Effector memory CD8-positive, alpha-beta T cell (primary cell): ENCODE measurements at places on chromosomes 5 and 9.

DNA sequence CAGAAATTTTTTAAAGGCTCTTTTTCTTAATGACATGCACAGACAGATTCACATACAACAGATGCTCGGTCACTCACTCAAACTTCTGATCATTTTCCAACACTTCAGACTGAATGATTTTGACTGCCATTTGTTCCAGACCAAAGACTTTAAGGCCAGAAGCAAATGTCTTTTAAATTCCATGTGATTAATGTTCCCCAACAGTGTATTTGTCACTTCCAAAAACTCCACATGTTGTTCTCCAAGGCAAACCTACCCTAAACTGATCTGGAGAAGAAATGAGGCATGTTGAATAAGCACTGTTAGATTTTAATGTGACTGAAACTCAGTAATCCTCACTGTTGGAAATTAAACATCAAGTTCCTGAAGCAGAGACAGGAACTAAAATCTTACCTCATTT, 366.7 kb downstream of the GABRG2 start:
- H3K4me1 ChIP-seq = no peaks in the 10 kb centered on the region
- no peaks in the 10 kb centered on the region for H3K27me3 ChIP-seq
- no peak overlapping the region for H3K4me3 ChIP-seq
- H3K27ac ChIP-seq = no peak overlapping the region

DNA sequence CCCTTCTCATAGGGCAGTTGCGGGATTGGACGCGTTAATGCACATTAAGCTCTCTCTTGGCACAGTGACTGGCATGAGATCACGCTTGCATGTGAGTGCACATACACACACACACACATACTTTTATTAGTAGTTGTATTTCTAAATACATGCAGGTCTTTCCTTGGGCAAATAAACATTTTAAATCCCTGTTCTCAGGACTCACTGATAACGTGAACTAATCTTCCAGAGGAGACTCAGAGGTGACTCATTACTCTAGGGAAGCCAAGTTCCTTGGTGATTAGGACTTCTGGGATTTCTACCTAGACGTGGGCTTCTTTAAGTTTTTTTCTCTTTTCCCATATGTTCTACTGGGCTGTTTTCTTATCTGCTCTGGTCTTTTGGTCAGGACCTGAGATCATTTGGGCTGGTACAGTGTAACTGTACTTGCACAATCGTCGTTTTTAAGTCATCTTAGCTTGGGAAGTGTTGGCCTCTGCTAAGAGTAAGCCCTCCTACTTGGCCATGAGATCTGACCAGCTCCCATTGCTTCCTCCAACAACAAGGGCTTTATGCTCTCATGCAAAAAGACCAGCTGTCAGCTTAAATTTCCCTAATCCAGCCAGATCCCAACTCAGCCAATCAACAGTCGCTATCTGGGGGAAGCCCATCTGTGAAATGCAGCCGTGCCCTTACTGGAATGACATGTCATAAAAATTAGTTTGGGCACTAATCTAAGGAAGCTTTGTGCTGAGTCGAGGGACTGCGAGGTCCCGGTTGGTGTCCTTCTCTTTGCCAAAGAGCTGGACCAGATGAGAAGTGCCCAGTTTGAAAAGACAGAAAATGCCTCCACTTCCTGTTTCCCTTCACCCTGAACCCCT, 176.4 kb upstream of the ANKRD55 start:
- no peak for DNase-seq
- H3K4me3 ChIP-seq = no peak overlapping the region
- H3K36me3 ChIP-seq = no peaks in the 10 kb centered on the region
- H3K27me3 ChIP-seq = peaks cover 15% of the 10 kb centered on the region
- no peaks in the 10 kb centered on the region for H3K4me1 ChIP-seq
- no peak overlapping the region for H3K27ac ChIP-seq

DNA sequence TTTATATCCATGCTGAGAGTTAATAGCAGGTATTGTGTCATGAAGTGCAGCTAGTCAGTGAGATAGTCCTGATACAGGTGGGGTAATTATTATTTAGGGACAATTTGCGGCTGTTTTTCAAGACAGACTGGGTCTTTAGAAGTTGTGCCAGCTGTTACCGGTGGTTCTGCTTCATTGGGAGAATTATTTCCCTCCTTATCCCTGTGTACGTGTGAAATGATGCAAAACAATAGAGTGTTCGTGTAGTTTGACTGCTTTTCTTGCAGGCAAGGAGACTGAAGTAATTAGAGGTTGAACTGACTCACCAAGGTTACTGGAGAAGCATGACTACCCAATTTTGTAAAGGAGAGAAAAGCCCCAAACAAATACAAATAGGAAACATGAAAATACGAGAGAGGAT, 101.7 kb downstream of the ARRDC3 start:
- no peak for DNase-seq
- peak overlapping the region; percentile 89 for H3K4me3 ChIP-seq
- H3K27me3 ChIP-seq = no peaks in the 10 kb centered on the region
- H3K36me3 ChIP-seq = peaks cover 17% of the 10 kb centered on the region
- peaks cover 14% of the 10 kb centered on the region for H3K4me1 ChIP-seq

DNA sequence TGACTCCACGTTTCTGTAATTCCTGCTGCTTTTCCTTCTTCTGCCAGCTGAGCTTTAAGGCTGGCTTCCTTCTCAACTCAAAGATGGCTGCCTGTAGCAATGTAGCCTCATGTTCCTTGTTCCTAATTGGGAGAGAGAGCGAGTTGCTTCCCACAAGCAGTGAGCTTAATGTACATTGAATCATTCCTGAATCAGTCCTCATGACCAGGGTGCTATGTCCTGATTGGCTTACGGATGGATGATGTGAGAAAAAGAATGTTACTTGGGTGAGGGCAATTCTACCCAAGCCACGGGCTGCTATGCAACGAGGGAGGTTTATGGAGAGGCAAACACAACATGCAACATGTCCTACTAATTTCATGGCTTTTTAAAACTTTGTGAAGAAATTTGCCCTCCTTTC, 356.2 kb downstream of the RASEF start:
- no peaks in the 10 kb centered on the region for H3K27me3 ChIP-seq
- H3K4me1 ChIP-seq = no peaks in the 10 kb centered on the region
- no peak overlapping the region for H3K27ac ChIP-seq
- no peaks in the 10 kb centered on the region for H3K36me3 ChIP-seq
- no peak for DNase-seq

DNA sequence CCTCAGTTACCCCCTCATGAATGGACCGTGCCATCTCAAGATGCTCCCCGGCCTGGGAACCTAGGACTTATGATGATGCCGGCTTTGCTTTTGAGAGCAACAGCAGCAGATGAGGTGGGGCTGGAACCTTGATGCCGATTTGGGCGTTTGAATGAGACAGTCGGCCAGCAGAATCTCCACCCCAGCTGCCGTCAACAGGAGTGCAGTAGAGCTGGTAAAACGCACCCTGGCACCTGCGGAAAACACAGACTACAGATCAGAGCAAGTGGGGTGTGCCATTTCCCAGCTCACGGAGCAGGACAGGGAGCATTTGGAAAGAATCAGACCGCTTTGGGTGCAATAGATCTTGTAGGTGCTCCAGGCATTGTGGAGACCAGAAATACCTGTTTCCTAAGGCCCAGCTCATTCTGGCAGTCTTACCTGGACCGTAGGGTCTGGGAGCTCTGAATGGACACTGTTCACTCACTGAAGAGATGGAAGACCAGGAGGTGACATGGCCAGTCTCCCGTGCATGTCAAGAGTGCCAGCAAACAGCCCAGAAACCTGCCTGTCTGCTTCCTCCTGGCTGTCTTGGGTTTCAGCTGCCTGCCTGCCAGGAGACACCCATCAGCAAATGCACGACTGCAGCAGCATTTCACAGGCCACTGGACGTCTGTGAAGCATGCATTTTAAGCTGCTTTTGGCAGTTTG, 317.7 kb upstream of the IRX4 start:
- no peak overlapping the region for H3K4me3 ChIP-seq
- peaks cover 26% of the 10 kb centered on the region for H3K27me3 ChIP-seq
- no peaks in the 10 kb centered on the region for H3K4me1 ChIP-seq
- H3K36me3 ChIP-seq = no peaks in the 10 kb centered on the region
- DNase-seq = no peak
- H3K27ac ChIP-seq = no peak overlapping the region

- H3K36me3 ChIP-seq = no peaks in the 10 kb centered on the region
- DNase-seq = no peak
- no peak overlapping the region for H3K4me3 ChIP-seq
- H3K27ac ChIP-seq = no peak overlapping the region
- no peaks in the 10 kb centered on the region for H3K4me1 ChIP-seq
These were observed 18.2 kb downstream of the C9orf153 start for GRCh38 chr9:86241216-86241615.

- DNase-seq = peak; percentile 66
- peaks cover 26% of the 10 kb centered on the region for H3K36me3 ChIP-seq
- peak overlapping the region; percentile 98 for H3K4me3 ChIP-seq
- H3K27me3 ChIP-seq = no peaks in the 10 kb centered on the region
- peak overlapping the region; percentile 96 for H3K27ac ChIP-seq
- H3K4me1 ChIP-seq = peaks cover 56% of the 10 kb centered on the region
These were observed 560 bp downstream of the DOCK2 start for GRCh38 chr5:169637549-169638121.

DNA sequence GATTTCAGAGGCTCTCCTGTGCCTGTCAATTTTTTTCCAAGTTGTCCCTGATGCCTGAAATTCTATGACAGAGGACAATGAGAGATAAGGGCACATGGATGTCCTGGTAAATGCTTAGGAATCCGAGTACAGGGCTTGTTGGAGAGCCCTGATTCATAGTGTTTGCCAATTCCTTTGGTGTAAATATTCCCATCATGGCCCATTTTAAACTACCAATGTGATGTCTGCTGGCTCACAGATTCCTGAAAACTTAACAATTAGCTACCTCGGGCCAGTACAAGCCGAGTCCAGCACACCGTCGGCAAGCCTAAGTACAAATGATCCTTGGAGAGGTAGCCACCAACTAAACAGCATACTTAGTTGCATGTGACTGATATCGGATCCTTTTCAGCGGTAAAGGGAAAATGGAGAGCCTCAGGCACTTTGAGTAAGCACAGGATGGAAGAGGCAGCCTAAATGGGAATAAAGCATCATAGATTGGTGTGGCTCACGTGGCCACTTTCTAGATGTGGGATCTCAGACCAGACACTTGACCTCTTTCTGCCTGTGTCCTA, 3.6 kb downstream of the ITK start:
- H3K4me3 ChIP-seq = peak overlapping the region; percentile 98
- H3K27ac ChIP-seq = peak overlapping the region; percentile 85
- DNase-seq = no peak
- peaks cover 54% of the 10 kb centered on the region for H3K4me1 ChIP-seq
- H3K36me3 ChIP-seq = peaks cover 65% of the 10 kb centered on the region

- H3K27ac ChIP-seq = no peak overlapping the region
- H3K4me1 ChIP-seq = no peaks in the 10 kb centered on the region
- H3K36me3 ChIP-seq = no peaks in the 10 kb centered on the region
- H3K4me3 ChIP-seq = no peak overlapping the region
- DNase-seq = no peak
These were observed 51.6 kb downstream of the ENTREP1 start for GRCh38 chr9:69376651-69377050.

GRCh38 chr5:8814105-8814504, 731.8 kb downstream of the SEMA5A start:
- H3K4me1 ChIP-seq = no peaks in the 10 kb centered on the region
- no peaks in the 10 kb centered on the region for H3K27me3 ChIP-seq
- H3K27ac ChIP-seq = no peak overlapping the region
- DNase-seq = no peak

DNA sequence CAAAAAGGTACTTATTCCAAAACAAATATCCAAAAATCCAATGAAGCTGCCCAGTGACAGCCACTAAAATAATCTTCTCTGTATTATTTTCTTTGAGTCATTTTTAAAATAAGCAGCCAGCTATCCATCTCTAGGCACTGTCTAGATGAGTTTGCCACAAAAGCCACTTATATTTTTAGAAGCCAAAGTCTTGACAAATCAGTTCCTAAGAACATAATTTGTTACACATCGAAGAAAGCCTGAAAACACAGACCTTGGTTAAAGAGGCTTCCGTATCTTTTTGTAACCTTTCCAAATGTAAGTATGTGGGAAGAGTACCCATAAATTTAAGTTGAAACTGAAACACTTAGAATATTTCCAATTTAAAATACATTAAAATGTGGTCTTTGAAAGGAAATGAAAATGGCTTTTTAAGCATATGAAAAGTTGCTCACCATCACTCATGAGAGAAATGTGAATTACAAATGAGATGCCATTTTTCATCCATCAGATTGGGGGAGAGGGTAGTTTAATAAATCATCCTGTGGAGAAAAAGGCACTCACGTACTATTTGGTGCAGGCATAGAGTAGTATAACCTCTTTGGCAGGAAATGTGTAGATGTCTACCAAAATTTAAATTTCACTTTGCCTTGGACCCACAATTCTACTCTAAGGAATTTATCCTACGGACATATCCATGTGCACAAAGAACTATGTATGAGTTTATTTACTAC, 180.4 kb downstream of the MLLT3 start:
- H3K36me3 ChIP-seq = peaks cover 2% of the 10 kb centered on the region
- H3K27ac ChIP-seq = no peak overlapping the region
- no peak overlapping the region for H3K4me3 ChIP-seq
- DNase-seq = no peak

- H3K4me3 ChIP-seq = no peak overlapping the region
- DNase-seq = no peak
- H3K27ac ChIP-seq = no peak overlapping the region
- H3K27me3 ChIP-seq = no peaks in the 10 kb centered on the region
- peaks cover 3% of the 10 kb centered on the region for H3K4me1 ChIP-seq
These were observed 21.9 kb upstream of the DUSP1 start for GRCh38 chr5:172792701-172793570.

DNA sequence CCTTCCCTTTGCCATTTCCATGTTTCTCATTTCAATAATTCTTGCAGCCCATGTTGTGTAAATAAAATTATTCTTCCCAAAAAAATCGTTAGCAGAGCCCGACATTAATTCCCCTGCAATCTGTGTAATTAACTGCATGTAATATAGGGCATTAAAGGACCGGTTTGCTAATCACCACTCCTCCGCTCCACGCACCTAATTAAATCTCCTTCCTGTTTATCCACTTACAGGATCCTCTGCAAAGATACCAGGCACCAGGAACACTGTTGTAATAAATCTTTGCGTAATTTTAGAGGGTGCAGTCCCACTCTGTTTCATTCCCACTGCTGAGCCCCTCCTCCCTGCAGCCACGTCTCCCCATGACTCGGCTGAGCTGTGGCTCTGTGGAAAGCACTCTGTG, 105.0 kb upstream of the PPP1R26 start:
- H3K4me1 ChIP-seq = no peaks in the 10 kb centered on the region
- peaks cover 55% of the 10 kb centered on the region for H3K27me3 ChIP-seq
- no peak overlapping the region for H3K4me3 ChIP-seq
- H3K27ac ChIP-seq = no peak overlapping the region
- no peak for DNase-seq

DNA sequence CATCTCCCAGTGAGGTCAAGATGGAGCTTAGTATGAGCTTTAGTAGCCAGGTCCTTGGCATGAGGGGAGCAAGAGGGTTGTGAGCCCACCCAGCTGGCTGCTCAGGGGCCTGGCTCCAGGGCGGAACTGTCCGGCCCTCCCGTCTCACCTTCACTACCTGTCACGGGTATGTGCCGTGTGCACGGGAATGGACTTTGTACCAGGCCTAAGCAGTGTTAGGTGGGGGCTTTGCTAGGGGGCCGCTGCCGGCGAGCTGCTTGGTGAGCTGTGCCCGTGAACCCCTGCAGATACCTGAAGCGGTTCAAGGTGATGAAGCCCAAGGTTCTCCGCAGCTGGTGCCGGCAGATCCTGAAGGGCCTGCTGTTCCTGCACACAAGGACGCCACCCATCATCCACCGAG, 46.7 kb downstream of the WNK2 start:
- peaks cover 2% of the 10 kb centered on the region for H3K36me3 ChIP-seq
- DNase-seq = no peak
- no peak overlapping the region for H3K4me3 ChIP-seq
- H3K27me3 ChIP-seq = peaks cover 71% of the 10 kb centered on the region
- peaks cover 8% of the 10 kb centered on the region for H3K4me1 ChIP-seq
